ENCODE measurements at places on chromosomes 3 and 15.

DNA sequence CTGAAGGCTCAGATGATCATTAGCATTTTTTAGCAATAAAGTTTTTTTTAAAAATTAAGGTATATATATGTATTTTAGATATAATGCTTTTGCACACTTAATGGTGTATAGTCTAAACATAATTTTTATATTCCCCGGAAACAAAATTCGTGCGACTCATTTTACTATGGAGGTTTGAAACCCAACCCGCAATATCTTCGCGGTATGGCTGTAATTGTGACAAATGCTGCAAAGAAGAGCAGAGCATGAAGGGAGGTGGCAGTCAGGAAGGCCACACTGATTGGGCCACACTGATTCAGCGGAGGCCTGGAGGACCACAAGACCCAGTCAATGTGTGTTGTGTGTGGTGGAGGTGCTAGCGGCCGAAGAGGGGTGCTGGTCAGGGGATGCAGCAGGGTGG, 4.5 kb upstream of the CYP8B1 start:
- DNase-seq: no peak

DNA sequence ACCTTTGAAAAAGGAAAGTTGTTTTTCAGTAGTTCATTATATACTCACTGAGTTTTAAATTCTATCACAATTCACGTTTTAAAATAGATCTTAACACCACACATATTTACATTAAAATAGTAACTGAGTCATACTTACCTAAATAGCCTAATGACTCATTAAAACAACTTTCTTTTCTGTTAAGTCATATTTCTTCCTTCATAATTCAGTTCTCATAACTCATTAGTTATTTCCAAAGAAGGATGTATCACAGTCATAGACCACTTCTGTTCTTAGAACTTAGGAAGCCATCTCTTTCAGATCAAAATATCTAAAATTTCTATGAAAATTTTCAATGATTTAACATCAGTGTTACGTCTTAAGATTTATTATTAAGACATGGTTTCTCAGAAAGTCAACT, 885.9 kb downstream of the FHIT start:
- DNase-seq: no peak

- no peak for DNase-seq
These were observed 201.2 kb downstream of the ATP10A start for GRCh38 chr15:25661898-25662297.

GRCh38 chr3:16741890-16742289, 136.7 kb upstream of the DAZL start:
- no peak for DNase-seq

DNA sequence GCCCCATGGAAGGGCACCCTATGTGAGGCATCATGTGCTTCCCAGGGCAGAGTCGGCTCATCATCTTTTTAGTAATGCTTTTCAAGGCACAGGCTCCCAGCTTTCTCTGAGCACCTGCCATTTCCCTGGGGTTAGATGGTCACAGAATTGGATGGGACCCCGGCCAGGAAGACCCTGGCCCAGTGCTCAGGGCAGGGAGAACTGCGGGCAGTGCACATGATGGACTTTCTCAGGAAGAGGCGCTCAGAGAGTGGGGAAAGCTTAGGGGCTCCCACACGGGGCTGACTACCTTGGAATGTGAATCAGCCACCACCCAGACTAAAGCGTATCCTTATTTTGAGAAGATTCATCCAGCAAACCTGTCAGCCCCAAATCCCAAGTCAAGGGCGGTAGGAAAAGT, 16.5 kb upstream of the SKOR1 start:
- DNase-seq: no peak

Data from non-pigmented ciliary epithelial cell (primary cell).